Activated naive CD8-positive, alpha-beta T cell treated with anti-CD3 and anti-CD28 coated beads for 36 hours (primary cell): ENCODE measurements at places on chromosomes 6 and 20. TPM values are rescaled to one million over a fixed set of nuclear protein-coding genes. Genes with fewer than 3 reads are reported as not detected.
A peak's percentile ranks its signal among the peaks of the same experiment; 100 is the strongest.

DNA sequence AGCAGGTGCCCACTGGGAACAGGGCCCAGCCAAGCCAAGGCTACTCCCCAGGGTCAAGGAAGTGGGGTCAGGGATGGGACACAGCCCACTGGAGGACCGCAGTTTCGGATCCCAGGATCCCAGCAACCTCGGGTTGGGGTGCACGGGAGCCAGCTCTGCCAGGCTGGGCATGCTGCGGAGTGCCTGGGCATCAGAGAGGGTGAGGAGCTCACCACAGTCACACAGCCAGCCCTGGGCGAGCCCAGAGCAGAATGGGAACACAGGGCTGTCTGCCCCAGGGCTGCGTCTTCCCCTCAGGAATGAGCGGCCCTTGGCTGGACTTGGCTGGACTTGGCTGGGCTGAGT, 74.3 kb upstream of the SLCO4A1 start:
- DNase-seq, result no peak

DNA sequence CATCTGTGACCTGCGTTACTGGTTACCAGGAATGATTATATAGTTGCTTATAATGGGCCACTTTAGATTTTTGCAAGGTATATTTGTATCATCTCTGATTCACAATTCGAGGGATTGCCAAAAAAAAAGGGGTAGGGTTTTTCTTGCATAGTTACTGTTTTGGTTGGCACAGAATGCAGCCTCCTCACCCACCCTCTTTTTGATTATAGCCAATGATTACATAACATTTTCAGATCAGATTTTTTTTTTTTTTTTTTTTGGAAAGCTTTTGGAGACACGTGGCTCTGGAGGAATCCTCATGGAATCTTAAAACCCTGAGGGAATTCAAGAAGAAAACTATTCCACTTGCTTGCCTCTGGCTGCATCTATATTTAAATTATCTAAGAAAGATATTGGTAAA, 53.7 kb downstream of the UST start:
- no peak for DNase-seq

GRCh38 chr6:100274147-100274546, 190.6 kb downstream of the SIM1 start:
- no peak for DNase-seq

- DNase-seq, result no peak
These were observed 16.6 kb upstream of the EZR start for GRCh38 chr6:158835616-158836221.

GRCh38 chr6:25392372-25392771, 113.2 kb downstream of the CARMIL1 start:
- DNase-seq, result no peak

GRCh38 chr20:48808382-48809034, 19.3 kb downstream of the PREX1 start:
- DNase-seq, result no peak

DNA sequence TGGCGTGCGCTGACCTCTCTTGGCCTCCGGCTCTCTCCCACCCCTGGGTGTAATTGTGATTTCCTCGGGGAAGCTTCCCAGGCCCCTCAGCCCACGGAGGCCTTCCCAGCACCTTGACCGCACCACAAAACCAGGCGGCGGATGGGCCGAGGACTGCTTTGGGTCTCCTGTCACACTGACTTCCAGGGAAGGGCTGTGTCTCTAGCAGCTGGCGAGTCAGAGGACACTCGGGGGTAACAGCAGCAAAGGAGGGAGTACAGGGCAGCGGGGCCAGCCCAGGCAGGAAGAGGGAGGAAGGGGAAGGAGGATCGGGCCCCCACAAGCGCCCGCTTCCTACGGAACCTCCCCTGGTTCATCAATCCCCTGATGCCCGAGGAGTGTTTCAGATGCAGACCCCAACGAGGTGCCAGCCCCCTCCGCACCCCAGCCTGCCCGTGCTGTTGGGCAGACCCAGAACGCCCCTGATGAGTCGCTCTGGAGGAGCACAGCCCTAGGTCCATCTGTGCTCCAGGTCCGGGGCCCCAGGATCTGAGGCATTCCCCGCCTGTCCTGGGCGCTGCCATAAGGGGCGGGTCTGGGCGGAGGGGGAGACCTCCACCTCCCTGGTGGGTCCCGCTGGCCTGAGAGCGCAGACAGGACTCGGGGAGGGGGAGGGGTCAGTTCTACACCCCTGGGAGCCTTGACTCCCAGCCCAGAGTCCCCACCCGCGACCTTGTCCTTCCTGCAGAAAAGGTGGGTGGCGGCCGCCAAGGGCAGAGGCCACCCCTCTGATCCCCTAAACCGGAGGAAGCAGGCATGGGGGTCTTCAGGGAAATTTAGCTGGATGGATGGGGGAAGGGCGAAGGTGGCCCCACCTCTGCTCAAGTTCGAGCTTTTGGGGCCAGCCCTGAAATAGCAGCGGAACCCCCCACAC, 956 bp downstream of the CHRNA4 start:
- no peak for DNase-seq

DNA sequence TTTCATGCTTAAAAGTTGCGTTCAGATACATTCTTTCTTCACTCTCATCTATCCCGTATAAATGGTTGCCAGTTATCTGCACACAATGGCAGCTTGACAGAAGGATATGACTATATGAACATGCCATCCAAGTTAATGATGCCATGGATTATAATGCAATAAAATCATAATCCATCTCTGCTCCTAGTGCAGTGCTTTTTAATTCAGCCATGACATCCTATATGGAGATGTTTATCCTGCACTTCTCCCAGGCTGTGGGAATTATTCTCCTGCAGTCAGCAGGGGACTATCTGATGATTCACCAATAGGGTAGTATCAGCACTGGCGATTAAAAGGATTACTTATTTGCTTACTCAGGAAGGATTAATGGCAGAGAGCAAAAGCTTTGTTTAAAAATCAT, 273.8 kb downstream of the SAMD5 start:
- DNase-seq, result no peak

GRCh38 chr6:16238963-16239797, 793 bp downstream of the GMPR start:
- peak; percentile 14 for DNase-seq

DNA sequence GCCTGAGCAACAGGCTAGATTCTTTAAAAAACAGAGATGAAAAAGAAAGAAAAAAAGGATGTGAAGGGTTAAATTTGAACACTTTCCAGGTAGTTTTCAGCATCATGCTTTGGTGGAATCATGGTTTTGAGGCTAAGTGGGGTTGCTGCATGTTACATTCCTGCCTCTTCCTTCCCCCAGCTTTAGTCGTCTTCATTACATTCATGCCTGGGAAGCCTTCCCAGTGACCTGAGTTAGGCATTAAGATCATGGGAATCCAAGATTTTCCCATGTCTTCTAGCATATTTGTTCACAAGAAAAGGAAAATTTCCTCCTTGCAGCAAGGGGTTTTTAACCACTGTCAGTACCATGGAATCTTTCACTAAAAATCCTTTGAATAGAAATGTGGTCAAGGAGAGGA, 12.0 kb downstream of the TPX2 start:
- no peak for DNase-seq

GRCh38 chr6:33117811-33118277, 42.1 kb downstream of the HLA-DPB1 start:
- no peak for DNase-seq

DNA sequence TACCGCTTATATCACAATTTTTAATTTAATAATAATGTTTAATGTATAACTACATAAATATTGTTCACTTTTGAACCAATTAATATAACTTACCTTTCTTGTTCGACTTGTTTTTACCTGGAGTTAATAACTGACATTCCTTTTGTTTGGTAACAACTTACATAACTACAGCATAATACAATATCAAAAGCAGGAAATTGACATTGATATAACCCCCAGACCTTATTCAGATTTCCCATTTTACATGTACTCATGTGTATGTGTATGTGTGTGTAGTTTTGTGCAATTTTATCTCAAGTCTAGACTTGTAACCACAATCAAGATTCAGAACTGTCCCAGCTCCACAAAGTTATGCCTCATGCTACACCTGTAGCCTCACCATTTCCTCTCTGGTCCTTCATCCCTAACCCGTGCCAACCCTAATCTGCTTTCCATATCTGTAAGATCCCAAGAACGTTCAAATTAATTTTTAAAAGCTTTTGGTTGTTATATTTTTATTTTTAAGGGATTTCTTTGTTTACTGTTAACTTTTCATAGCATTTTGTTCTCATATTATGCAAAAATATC, 190.6 kb downstream of the MANEA start:
- DNase-seq, result no peak

- DNase-seq, result no peak
These were observed 345.3 kb downstream of the CDKAL1 start for GRCh38 chr6:20879526-20879925.

- DNase-seq, result no peak
These were observed 20.3 kb upstream of the PNPLA1 start for GRCh38 chr6:36249536-36249935.

- DNase-seq, result no peak
These were observed 238.4 kb upstream of the AFDN start for GRCh38 chr6:167588181-167588919.

DNA sequence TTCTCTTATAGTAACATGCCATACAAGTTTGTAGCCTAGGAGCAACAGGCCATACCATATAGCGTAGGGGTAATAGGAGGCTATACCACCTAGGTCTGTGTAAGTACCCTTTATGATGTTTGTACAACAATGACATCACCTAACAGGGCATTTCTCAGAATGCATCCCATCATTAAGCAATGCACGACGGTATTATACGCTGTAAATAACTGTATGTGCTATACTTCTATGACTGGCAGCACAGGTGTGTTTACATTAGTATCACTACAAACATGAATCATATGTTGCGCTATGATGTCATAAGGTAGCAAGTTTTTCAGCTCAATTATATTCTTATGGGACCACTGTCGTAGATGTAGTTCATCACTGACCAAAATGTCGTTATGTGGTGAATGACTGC, 31.0 kb downstream of the ADNP start:
- DNase-seq, result no peak

- DNase-seq, result no peak
These were observed 29.9 kb downstream of the EFCAB8 start for GRCh38 chr20:32888636-32889035.

GRCh38 chr6:16419636-16420336, 181.4 kb downstream of the GMPR start:
- no peak for DNase-seq

DNA sequence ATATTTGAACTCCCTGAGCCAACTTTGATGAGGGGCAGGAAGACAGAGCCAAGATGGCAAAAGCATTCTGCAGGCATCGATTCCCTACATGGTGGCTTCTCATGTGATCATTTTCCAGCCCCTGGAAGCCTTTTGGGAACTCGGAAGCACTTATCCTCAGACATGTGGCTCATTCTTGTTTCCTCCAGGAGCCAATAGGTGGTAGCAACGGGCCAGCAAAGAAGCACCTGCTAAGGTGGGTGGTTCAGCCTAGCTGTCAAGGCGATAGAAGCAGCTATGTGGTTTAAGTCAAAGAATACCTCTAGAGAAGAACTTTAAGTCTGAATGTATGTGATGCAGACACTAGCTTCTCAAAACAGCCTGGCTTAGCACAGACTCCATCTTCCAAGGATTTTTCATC, 64.9 kb upstream of the PAX1 start:
- no peak for DNase-seq

DNA sequence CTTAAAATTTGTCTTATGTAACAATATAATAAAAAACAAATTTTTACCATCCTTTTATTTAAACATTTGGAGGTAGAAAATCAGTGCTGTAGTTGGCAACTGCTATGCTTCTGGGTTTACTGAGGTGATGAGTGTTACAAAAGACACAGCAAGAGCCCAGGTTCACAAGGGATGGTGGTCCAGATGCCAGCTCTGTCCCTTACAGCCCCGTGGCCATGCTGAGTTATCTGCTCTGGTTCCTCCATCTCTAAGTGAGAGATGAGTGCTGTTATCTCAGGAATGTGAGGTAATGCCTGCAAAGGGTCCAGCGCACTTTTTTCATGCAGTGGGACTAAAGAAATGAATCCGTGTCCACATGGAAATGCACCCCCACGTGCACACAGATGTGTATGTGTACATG, 17.8 kb downstream of the SYNDIG1 start:
- DNase-seq, result no peak

The SOBP gene
- total RNA-seq, result 0.70 TPM

The SMLR1 gene
- not detected for total RNA-seq

The POPDC3 gene
- total RNA-seq, result not detected

The IL17A gene
- total RNA-seq, result not detected

The BANF2 gene
- total RNA-seq, result not detected

The BCLAF1 gene
- total RNA-seq, result 239 TPM

The MICB gene
- total RNA-seq, result 17.7 TPM

The ENPP1 gene
- 0.22 TPM for total RNA-seq

The XKR7 gene
- total RNA-seq, result 0.04 TPM

The OPRM1 gene
- not detected for total RNA-seq

The BAK1 gene
- 32.0 TPM for total RNA-seq

The ADAM33 gene
- total RNA-seq, result not detected

The RAB32 gene
- total RNA-seq, result not detected
